Caco-2 (cell line): ENCODE measurements at places on chromosomes 16 and 17. TPM values are rescaled to one million over a fixed set of nuclear protein-coding genes. Genes with fewer than 3 reads are reported as not detected.

HES7 gene
- not detected in 2 replicates for total RNA-seq

KCNJ12 gene
- total RNA-seq: 0.07 and 0.14 TPM in 2 replicates

BRIP1 gene
- total RNA-seq: 17.3 and 18.3 TPM in 2 replicates

TEX19 gene
- 3.4 and 4.2 TPM in 2 replicates for total RNA-seq

GRCh38 chr16:17364319-17365210, 106.2 kb downstream of the XYLT1 start:
- no peak for DNase-seq

DNA sequence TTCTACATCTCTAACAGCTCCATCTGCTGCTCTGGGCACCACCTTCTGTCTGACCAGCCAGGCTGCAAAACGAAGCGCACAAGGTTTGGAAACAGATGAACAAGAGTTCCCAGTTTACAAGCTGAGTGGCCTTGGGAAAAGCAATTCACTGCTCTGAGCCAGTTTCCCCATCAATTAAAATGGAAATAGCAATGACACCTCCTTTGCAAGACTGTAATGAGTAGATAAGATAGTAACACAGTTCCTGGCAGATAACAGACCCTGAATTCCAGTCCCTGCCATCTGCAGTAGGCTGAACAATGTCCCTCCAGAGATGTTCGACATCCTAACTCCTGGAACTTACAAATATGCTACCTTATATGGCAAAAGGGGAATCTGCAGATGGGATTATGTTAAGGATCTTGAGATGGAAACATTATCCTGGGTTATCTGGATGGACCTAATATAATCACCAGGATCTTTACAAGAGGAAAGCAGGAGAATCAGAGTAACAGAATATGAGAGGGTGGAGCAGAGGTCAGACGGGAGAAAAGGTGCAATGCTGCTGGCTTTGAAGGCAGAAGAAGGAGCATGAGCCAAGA, 27.9 kb downstream of the CPPED1 start:
- DNase-seq: no peak
